ENCODE measurements at places on chromosomes 6 and 20. TPM values are rescaled to one million over a fixed set of nuclear protein-coding genes. Genes with fewer than 3 reads are reported as not detected.

MLN gene
- not detected for total RNA-seq

MTG2 gene
- 48.2 TPM for total RNA-seq

DNA sequence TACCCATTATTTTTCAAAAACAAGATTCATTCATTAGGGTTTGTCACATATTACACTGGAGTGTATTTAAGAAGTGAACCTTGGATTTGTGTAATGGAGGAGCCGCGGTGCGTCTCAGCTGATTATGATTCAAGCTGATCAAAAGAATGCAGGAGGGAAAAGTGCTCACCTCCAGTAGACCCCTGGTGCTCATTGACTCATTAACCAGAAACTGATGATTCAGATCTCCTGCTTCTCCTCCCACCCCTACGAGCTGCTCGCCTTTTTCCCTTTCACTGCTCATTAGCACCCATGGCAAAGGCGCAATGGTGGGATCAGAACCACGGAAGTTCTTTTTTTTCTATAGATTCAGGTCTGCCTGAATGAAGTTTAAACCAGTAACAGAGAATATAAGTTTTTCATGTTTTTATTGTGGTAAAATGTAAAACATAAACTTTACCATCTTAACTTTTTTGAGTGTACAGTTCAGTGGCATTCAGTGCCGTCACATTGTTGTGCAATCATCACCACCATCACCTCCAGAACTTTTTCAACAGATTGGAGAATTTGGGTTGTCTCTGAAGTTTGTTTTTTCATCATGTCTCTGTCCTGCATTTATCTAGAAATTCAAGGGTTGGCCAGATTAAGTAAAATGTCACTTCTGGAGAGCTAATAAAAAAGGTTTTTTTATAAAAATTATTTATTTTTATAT lies 101.6 kb downstream of the LINC00237 start:
- no peak overlapping the region for H3K27ac ChIP-seq
- peaks cover 10% of the 10 kb centered on the region for H3K27me3 ChIP-seq
- no peaks in the 10 kb centered on the region for H3K4me1 ChIP-seq
- H3K36me3 ChIP-seq, result no peaks in the 10 kb centered on the region
- H3K4me3 ChIP-seq, result no peak overlapping the region

DNA sequence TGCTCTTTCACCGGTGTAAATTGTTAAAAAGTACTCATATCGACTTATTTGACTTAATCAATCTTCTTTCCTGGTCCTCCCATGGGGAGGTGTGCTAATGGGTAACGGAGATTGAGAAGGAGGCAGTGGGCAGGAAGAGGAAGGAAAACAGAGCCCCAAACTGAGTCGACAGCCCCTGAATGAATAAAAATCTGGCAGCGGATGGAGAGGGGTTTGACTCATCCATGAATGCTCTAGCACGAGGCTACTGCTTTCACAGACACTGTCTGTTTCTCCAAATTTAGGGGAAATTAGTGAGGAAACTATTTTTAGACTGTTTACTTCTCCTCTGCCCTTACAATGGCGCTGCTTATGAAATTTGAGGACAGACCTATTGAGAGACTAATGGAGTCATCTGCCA lies 142.2 kb upstream of the ATXN1 start:
- peaks cover 66% of the 10 kb centered on the region for H3K27me3 ChIP-seq
- H3K36me3 ChIP-seq, result no peaks in the 10 kb centered on the region
- DNase-seq, result no peak
- no peak overlapping the region for H3K4me3 ChIP-seq
